EL (cell line): ENCODE measurements at places on chromosomes 12 and 14.

DNA sequence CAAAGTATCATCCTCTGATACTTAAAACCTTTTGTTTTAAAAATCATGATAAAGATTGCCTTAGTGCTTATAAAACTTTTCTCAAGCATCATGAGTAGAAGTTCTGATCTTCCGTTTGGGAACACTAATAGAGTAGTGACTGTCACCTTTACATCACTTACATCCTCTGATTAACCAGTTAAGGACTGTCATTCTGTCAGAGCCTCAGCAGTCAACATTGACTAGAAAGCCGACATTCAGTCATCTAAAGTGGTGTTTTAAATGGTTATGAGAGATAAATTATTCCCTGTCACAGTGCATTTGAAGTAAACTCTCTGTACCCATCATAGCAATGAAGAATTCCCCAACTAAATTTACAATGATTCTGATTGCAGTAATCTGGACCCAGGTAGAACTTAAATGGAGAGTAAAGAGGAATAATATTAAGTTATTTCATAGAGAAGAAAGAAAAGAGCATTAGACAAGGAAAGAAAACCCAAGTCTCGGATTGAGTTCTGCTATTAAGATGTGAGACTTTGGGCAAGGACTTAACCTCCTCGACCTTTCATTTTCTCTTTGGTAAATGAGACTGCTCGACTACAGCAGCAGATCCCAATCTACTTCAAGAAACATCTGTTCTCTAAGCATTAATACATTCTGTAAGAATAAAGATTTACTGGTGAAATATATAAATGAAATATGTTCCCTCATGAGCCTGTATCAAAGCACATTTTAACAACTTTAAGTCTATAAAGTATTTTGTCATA is 563.9 kb upstream of the LMO3 start:
- no peak for DNase-seq

DNA sequence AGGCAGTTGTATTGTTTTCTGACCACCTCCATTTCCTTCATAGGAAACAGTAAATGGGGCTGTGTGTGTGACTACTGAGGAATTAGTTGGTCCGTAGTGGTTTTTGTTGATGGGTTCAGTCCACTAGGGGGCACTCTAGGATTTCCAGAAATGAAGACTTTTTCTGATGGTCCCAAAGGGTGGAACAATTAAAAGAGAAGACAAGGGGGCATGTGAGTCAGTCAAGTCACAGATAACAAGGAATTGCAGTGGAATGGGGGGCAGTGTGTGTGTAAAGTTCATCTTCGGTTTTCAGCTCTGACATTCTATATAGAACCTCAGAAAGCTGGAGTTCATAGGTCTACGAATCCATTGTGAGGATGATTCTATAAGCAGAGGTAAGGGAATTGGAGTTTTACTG is 186.6 kb upstream of the OR4E1 start:
- peak; percentile 7 for DNase-seq

DNA sequence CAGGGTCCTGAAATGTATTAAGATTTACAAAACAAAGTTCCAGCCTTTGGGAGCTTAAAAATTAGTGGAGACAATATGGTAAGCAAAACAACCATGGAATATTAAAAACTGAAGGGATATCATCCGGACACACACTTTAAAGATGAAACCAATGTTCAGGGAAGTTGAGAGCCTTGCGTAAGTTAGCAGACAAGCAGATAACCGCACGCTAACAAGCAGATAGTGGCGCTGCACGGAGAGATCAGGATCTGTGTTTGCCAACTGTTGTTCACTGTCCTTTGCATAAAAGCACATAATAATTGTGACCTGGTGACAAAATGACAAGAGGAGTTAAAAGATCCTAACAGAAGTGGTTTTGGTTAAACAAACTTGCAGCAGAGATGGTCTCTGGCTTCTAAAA is 14.3 kb upstream of the TMEM229B start:
- DNase-seq: no peak

GRCh38 chr14:53010193-53011040 is 59.6 kb upstream of the FERMT2 start:
- DNase-seq: no peak

GRCh38 chr12:63865448-63865847 is 20.9 kb downstream of the SRGAP1 start:
- DNase-seq: no peak

GRCh38 chr14:68458840-68459469 is 333.9 kb downstream of the ZFP36L1 start:
- DNase-seq: peak; percentile 84

DNA sequence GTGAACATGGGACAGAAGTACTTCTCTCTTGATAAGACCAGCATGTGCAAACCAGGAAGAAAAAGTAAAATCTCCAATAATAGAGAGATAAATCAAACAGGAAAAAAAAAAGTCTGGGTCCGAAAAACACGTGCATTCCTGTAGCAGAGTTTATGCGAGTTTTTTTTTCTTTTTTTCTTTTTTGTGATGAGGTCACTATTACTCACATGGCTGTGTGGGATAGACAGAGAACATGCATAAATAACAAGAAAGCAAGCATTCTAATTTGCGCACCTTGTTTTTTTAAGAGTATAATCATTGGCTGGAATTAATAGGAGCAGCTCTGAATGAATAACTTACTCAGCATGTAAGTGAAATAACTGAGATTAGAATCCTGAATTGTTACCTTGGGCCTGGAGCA is 91.9 kb upstream of the CPM start:
- peak; percentile 49 for DNase-seq

DNA sequence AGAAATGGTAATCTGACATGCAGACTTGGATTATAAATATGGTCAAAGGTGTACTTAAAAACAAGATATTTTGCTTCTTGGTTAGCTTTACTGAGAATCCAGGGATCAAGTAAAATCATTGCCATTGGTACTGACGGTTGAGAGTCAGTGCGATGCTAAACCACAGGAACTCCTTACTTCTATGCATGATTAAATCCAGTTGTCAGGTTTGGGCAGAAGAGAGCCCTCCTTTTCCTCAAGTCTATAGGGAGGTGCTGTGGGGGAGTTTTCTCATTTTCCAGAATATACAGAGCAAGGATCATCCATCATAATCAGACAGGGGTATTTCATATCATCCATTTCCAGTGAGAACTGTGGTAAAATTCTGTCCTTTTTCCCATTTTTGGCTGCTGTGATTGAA is 839.1 kb downstream of the NRXN3 start:
- DNase-seq: no peak

DNA sequence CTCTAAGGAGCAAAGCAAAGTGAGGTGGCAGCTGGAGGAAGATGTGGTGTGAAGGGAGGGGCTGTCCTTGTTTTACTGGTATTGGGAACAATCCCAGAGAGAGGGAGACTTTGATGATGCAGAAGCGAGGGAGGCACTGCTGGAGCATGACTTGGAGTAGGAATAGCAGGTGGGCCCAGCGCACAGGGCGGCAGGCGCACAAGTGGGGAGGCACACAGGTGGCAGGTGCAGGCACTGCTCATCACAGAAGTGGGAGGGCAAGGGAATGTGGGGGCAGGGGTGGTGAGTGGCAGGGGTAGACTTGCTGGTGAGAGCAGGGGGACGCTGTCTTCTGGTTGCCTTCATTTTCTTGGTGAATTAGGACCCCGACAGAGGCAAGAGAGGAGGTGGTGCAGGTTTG is 11.5 kb upstream of the IFI27 start:
- no peak for DNase-seq

- peak; percentile 19 for DNase-seq
Observed at GRCh38 chr12:120489018-120489417, 6.9 kb upstream of the DYNLL1 start.

DNA sequence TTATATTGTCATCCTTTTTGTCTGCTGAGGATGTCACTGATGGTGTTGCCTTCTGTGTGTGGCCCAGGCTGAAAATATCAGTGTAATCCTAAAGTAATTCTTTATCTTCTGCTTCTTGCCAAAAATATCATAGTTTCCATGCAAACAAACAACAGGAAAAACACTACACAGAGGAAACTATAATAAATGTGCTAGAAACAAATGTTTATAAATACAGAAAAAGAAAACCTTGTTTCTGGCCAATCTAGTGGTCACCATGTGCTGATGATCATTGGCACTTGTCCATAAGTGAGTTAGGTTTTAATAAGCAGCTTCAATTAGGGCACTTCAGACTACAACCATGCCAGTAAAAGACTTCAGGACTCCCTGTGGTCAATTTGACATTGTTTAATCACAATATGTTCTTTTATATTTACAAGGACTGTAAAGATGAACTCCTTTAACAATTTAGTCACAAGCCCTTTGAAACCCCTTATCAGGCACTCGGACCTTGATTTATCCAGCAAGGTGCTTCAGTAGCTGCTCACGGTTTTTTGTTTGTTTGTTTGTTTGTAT is 124.8 kb downstream of the TMTC3 start:
- no peak for DNase-seq
